ENCODE measurements at places on chromosomes 13 and 19.

DNA sequence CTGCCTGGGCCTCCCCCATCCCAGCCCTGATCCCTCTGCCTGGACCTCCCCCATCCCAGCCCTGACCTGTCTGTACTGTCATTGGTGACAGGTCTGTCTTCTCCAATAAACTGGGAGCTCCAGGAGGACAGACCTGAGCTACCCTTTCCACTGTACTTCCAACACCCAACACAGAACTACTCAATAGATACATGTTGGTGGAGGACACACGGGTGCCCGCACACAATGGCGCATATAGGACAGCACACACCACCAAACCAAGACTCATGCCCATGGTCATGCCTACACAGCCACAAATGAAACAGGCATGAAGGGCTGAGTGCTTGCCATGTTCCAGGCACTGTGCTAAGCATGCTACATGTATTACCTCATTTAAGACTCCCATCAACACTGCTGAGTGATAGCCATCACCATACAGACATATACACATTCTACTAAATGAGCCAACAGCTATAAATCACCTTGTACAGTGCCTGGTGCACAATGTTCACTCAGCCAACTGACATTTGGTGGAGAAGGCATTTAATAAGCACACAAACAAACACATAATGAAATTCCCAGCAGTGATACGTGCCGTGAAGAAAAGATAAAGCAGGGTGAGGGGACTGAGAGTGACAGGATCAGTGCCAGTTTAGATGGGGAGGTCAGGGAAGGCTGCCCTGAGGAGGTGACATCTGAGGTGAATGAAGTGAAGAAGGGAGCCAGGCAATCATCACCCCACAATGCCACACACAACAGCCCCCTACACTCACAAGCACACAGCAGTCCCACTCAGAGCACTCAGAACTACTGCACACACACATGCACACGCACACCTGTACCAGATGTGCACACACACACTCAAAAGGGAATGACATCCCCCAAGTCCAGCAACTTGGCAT lies 857 bp downstream of the POU2F2 start:
- DNase-seq: no peak

- no peak for DNase-seq
These were observed 58.5 kb downstream of the SCGB2B2 start for GRCh38 chr19:34618410-34618809.

GRCh38 chr19:35457173-35457572 lies 9.1 kb downstream of the FFAR2 start:
- DNase-seq: no peak

DNA sequence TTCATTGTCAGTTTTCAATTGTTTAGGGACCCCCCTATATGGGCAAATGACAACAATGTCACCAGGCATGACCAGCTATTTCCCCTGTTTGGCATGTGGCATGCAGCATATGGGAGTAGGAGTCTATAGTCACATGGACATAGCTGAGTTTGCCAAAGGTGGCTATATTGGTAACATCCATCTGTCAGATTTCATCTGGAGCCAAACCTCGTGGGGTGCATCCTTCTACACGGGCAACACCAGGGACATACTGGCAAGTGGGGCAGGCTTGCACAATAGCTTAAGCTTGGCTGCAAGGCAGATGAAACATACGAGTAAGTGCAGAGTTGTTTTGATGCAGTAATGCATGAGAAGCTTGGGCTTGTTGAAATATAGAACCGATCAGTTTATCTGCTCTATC lies 24.5 kb upstream of the ZNF816 start:
- DNase-seq: no peak

DNA sequence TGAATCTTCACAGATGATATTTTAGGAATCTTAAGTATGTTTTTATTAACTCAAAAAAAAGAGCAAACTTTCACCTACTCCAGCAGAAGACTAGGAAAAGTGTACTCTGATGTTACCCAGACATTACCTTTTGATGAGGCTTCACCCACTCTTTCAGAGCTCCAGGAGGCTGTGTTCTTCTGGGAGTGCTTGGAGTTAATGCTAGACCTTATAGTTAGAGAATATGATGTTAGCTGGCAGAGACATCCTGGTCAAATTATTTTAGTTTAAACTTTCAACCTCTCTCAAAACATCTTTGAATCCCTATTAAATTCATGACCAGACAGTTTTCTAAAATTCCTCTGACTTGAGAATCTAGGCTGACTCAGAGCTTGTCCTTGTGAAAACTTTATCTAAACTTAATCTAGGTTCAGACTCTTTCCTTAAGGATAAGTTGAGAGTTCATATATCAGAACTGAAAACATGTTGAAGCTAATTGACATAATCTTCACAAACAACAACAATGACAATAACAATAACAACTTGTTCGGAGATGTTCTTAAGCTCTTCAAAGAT lies 82.8 kb downstream of the ITGBL1 start:
- no peak for DNase-seq

GRCh38 chr13:66689037-66689619 lies 541.0 kb downstream of the PCDH9 start:
- DNase-seq: no peak

DNA sequence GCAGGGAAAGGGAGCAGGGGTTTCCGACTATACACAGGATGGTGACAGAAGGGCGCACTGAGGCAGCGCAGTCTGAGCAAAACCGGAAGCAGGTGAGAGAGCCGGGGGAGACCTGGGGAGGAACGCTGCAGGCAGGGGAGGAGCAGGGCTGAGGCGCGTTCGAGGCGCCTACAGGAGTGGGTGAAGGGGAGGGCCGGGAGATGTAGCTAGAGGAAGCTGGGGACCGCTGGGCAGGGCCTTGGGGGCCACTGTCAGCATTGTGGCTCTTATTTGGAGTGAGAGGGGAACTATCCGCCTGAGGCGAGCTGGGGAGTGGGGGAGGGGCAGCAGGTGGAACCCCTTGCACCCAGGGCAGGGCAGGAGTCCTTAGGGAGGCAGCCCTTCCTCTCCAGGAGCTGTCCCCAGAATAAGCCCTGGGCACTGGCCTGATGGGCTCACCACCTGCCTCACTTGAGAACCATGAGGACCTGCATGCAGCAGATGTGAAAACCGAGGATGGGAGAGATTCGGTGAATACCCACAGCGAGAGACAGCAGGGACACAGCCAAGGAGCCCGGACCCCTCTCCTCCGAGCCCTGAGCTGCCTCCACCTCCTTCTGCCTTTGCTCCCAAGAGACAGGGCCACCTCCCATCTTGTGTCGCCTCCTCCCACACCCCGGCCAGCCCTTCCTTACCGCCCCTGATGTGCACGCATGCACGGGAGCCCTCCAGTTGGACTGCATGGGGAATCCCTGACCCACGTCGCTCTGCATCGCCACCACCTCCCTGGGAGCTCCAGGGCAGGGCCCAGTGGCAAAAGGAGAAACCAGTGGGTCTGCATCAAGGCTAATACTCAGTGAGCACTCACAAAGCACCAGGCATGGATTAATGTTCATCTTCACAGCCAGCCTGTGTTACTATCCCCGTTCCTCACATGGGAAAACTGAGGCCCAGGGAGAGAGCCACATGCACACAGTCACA lies 10.3 kb downstream of the AKT2 start:
- DNase-seq: no peak

GRCh38 chr19:2242092-2242537 lies 5.5 kb downstream of the SF3A2 start:
- DNase-seq: no peak

DNA sequence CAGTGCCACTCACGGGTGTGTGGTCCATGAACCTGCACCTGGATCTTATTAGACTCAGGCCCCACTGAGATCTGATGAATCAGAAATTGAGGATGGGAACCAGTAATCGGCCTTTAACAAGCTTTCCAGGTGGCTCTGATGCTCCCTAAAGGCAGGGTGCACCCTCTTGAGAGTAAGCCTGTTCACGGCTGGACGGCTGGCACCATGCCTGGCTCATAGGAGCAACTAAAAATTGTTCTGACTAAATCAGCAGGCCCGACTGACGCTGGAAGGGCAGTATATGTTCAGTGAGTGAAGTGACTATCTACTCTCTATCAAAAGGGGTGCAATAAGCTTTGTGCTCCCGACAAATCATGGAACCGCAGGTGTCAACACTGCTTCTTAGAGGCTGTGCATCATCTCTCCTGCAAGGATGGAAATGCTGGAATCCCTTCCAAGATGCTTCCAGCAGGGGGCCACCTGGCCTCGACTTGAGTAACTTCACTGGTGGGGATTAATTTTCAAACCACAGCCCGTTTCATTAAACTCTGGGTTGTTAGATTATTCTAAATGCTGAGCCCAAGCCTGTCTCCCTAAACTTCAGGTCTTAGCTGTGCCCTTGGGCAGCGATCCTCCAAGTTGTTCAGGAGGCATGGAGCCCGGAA lies 28.4 kb downstream of the TMTC4 start:
- DNase-seq: peak; percentile 11
